HEK293T (cell line): ENCODE measurements at places on chromosomes 12 and 14.

DNA sequence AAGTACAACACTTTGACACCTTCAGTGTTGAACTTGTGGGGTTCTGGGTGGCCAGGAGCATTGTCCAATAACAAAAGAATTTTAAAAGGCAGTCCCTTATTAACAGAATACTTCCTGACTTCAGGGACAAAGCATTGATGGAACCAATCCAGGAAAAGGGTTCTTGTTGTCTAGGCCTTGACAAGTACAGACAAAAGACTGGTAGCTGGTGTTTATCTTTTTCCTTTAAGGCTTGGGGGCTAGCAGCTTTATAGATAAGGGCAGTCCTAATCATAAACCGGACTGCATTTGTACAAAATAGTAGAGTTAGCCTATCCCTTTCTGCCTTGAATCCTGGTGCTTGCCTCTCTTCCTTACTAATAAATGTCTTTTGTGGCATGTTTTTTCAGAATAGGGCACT is 27.4 kb downstream of the FAM177A1 start:
- DNase-seq = no peak

DNA sequence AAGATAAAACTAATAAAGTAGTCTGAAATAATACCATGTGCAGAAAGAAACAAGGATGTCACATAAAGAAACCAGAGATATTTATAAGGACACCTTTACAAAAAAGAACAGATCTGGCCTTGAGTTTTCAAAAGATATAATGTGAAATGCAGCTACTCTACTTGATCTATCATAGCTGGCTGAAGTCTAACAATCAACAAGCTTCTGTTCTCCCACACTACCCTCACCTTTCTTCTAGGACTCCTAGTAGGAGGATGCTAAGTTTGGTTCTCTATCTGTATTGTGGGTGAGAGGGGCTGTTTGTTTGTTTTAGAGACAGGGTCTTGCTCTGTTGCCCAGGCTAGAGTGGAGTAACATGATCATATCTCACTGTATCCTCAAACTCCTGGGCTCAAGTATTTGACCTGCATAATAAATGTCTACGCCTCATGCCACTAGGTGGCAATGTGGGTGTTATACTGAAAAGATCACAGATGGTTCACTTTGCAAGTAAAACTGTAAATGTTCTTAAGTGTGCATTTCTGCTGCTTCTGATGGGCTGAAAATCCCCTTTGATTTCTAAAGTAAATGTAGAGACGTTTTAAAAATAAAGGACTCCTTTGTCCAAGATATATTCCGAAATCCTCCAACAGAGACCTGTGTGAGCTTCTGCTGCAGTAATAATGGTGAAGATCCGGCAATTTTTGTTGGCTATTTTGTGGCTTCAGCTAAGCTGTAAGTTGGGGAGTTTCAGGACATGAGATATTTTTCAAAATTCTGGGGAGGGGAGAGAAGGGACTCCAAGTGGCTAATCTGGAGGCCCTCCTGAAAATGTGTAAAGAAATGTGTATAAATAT is 269.3 kb downstream of the DAD1 start:
- peak; percentile 30 for DNase-seq

- DNase-seq = no peak
These were observed 5.8 kb upstream of the TNFRSF1A start for GRCh38 chr12:6347367-6348338.

DNA sequence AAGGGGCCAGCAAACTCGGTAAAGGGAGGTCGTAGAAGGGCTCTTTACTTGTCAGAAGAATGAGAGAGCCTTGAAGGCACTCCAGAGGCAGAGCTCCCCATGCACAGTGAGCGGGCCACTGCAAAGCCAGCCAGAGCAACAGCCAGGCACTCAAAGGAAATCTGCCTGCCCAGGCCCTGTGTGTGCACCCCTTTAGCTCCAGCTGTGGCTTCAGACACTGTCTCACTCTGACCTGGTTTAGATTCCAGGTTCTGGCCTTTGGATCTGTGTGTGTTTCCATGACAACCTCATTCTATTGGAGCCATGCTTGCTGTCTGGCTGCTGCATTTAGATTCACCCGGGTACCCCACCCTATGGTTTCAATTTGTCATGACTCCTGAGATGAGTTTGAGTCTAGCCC is 170.3 kb downstream of the CAPZA3 start:
- no peak for DNase-seq

GRCh38 chr14:68514608-68515194 is 278.2 kb downstream of the ZFP36L1 start:
- DNase-seq = no peak

DNA sequence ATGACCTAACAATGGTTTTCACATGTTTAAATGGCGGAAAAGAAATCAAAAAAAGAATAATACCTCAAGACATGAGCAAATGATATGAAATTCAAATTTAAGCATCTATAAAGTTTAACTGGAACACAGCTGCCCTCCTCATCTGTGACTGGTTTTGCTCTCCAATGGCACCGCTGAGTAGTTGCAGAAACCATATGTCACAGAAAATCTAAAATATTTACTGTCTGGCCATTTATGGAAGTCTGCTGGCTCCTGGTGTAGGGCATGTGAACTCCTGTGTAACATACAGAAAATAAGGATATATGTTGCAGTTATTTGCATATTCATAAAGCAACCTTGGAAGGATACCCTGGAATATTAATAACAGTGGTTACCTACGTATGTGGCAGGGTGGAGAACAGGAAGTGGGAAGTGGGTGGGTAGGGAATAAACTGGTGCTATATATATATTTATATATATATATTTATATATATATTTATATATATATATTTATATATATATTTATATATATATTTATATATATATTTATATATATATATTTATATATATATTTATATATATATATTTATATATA is 48.4 kb downstream of the LTBP2 start:
- DNase-seq = no peak

DNA sequence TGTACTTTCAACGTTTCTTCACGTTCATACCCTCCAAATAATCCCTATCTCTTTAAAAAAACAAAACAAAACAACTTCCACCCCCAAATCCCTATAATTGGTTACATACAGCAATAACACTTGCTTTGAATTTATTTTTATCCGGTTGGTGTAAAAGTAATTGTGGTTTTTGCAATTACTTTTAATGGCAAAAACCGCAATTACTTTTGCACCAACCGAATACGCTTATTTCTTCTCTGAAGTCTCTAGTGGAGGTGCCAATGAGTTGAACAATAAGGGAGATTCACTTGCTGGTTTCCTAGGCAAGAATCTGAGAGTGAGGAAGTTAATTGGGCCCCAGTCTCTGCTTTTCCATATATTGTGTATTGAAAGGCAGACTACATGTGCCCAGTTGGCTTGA is 133.3 kb downstream of the DACT1 start:
- DNase-seq = no peak

- no peak for DNase-seq
These were observed 1.2 kb downstream of the KLHDC2 start for GRCh38 chr14:49769171-49769570.

GRCh38 chr14:88323523-88324199 is 592 bp upstream of the KCNK10 start:
- DNase-seq = peak; percentile 37
